ENCODE measurements at places on chromosomes 1 and 21. TPM values are rescaled to one million over a fixed set of nuclear protein-coding genes. Genes with fewer than 3 reads are reported as not detected.

The STUM gene
- total RNA-seq = 23.0 TPM

GRCh38 chr1:38581396-38581795, 278.2 kb downstream of the RRAGC start:
- DNase-seq = no peak

DNA sequence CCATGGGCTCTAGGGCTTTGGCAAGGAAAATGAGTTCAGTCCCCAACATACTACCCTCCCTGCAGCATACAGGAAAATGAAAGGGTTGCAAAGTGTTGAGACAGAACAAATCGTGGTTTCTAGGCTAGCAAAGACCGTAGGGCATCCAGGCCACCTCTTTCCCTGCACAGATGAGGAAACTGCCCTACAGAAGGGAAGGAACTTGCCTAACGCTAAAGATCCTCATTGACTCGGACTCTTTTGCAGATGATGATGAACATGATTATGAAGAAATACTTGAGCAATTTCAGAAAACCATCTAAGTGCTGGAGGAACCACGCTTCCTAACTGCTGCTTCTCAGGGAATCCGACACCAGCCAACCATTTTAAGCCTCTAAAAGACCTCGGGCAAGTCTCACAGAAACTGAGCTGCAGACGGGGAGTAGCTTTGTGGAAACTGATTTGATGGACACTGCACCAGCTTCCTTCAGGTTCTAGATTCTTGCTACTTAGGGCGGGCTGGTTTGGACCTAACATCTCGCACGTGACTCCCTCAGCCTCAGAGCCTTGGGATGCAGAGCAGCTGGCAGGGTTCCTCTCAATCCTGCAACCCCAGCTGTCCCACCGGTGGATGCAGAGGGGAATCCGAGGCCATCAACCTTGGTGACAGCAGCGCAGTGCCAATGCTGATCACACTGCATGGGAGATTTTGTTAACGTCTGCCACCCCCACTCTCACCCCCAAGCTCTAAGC, 13.4 kb downstream of the THEMIS2 start:
- DNase-seq = no peak

- no peak for DNase-seq
Measured at GRCh38 chr1:18936814-18937481, 19.5 kb downstream of the IFFO2 start.

- no peak for DNase-seq
Measured at GRCh38 chr1:89912073-89912472, 82.8 kb upstream of the ZNF326 start.

The PDE9A gene
- total RNA-seq = 16.9 TPM

DNA sequence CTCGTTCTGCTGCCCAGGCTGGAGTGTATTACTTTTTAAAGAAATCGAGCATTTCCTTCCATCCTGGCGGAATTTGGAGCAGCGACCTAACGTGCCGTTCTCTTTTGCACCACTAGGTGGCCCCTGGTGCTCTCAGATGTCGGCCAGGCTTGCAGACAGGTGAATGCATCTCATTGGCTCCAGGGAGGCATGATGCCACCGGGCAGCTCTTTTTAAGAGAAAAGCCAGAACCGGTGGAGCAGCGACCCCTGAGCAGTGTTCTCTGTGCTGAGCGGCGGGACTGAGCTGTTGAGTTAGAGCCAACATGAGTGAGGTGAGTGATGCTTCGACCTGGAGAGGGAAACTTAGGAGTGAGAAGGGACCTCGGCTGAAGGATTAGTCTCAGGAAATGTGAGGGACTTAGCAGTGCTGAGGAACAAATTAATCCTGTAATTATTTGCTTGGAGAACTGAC, at the start of gene PCP4:
TSS of gene PCP4 (plus strand) at position 241 of the 453 bp plus-strand sequence. CDS start at position 305, 64 bp downstream.
- peak; percentile 46 for DNase-seq

DNA sequence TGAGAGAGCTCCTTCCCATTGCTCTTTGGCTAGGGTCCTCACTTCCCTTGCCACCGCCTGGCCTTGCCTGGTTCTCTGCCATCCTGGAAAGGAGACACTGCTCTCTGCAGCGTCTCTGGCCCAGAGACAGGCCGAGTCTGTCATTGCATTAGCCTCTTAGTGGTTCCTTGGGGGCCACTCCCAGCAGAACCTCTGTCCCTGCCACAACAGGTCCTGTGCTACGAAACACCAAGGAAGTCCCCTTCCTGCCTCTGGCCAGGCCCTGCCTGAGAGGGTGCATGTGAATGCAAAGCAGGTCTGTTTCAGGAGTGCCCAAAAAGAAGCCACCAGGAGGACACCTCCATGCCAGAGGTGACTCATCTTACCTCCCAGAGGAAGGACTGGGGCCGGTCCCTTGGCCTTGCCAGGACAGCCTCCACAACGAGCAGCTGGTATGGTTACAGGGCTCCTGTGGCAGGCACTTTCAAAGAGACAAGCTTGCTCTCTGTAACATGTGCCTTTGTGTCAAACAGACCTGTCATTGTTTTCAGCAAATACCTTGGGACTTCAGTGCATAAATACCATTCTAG, 59.6 kb downstream of the VPS26C start:
- no peak for DNase-seq

The MX2 gene
- total RNA-seq = 6.2 TPM

DNA sequence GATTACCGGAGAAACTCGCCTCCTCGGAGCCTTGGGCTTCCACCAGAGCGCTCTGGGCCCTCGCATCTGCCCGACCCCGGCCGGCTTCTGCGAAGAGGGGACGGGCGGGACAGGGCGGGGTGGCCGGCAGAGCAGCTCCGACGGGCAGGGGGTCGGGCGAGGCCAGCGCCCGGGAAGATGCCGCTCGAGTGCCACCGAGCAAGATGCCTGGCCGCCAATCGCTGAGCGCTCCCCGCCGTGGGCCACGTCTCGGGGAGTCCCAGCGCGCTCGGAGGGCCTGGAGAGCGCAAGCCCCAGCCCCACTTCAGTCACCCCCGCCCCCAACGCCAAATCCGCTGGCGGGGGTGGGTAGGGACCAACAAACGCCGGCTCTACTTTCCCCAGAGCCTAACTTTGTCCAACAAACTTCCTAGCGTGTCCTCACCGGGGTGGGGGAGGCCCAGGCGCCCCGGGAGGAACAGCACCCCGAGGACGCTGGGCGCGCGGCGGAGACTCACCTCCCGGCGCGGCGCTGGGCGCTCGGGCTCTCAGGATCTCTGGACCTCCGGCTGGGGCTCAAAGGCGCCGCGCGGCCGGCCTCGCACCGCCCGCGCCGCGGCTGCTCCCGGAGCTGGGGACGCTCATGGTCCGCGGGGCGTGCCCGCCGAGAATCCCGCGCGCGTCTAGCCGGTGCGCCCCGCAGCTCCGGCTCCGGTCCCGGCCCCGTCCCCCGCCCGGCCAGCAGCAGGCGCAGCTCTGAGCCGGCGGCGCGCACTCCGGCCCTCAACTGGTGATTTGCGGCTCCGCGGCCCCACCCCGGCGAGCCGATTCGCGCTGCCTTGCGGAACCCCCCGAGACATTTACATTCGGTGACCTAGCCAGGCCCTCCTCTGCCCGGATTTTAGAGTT, at the start of gene BCAR3:
TSS of gene BCAR3 (minus strand) at position 737 of the 888 bp plus-strand sequence. CDS start 6,907 bp downstream, outside the sequence.
- peak; percentile 51 for DNase-seq

- no peak for DNase-seq
Measured at GRCh38 chr1:212396638-212397037, 18.0 kb downstream of the PACC1 start.

DNA sequence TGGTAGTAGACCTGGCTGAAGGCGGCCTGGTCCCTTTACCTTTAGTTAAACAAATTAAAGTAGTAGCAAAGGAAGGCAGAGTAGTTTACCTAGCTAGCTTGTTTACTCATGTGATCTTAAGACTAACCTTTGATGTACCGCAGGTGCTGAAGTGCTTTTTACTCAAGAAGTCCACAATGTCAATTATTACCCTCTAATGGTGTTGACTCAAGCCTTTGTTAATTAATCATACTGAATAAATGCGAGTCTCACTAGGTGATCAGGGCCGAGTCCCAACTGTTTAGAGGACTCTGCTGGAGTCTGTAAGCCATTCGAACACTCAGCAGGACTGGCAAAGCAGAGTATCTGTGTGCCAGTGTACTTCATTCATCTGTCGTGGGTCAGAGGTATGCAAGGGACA, 381.1 kb upstream of the NCAM2 start:
- no peak for DNase-seq

DNA sequence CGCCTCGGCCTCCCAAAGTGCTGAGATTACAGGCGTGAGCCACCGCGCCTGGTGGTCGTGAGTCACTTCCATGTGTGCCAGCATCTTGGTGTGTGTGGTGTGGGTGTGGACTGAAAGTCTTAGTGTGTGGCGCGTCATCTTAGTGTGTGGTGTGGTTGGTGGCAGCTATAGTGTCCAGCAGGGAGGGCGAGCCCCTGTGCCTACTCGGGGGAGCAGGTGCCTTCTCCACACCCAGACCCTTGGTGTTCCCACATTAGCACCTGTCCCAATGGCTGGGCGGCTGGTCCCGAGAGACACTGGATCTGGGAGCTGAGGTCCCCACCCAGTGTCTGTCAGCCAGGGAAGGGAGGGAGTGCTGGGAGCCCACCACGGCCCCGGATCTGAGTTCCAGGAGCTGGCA, 2.8 kb downstream of the SCNN1D start:
- no peak for DNase-seq

The SLC35A3 gene
- 21.6 TPM for total RNA-seq

DNA sequence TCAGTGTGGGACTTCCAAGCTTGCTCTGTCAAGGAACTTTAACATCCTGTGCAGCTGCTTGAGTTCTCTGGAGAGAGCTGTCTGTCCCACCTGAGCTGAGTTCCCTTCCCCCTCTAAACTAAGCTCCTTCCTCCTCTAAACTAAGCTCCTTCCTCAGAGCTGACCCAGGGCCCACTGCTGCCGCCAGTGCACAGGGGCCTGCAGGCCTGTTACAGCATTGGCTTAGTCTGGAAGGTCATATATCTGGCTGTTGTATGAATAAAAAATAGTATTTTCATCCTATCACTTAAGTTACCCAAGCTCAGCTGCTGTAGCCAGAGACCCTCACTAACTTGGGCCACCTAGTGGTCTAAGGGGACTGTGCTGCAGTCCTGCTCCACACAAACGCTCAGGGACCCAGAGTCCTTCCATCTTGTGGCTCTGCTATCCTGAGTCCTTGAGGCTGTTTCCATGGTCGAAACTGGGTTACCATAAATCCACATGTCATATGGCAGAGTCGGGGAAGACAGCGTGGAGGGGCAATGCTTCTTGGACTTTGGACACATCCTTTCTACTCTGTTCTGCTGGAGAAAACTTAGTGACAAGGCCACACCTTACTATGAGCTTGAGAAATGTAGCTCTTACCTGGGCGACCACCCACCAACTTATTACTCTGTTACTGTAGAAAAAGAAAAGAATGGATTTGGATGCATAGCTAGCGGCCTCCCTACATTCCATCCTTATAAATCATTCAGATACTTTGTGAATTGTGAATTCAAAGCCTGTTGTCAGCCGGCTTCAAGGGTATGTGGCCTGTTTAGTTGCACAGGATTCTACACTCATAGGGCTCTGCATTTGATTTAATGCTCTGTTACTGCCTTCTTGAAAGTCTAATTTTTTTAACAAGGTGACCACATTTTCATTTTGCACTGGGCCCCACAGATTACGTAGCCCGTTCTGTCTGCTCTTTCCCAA, 71.4 kb upstream of the GCLM start:
- no peak for DNase-seq

The CD48 gene
- not detected for total RNA-seq

GRCh38 chr1:247386687-247387086, 29.3 kb upstream of the NLRP3 start:
- no peak for DNase-seq

DNA sequence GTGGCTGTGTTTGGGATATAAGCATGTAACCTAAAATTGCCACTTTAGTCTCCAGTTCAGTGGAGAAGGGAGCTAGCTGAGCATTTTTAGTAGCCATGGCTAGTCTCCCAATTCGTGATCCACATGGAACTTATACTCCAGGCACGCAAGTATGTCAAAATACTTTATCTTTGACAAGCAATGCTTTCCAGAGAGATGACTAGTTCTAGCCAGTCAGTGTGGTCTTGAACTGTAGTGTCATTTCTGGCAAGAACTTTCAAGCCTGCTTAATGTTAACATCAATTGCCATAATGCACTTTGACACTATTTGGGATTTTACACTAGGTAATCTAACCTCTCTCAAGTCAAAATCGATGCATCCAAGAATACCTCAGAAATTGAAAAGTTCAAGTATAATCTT, 660.0 kb downstream of the PTPRC start:
- DNase-seq = no peak
